ENCODE measurements at places on chromosomes 5 and 9.
A peak's percentile ranks its signal among the peaks of the same experiment; 100 is the strongest.

- DNase-seq: peak; percentile 29
Measured at GRCh38 chr5:176781054-176781375, 29.3 kb upstream of the UNC5A start.

DNA sequence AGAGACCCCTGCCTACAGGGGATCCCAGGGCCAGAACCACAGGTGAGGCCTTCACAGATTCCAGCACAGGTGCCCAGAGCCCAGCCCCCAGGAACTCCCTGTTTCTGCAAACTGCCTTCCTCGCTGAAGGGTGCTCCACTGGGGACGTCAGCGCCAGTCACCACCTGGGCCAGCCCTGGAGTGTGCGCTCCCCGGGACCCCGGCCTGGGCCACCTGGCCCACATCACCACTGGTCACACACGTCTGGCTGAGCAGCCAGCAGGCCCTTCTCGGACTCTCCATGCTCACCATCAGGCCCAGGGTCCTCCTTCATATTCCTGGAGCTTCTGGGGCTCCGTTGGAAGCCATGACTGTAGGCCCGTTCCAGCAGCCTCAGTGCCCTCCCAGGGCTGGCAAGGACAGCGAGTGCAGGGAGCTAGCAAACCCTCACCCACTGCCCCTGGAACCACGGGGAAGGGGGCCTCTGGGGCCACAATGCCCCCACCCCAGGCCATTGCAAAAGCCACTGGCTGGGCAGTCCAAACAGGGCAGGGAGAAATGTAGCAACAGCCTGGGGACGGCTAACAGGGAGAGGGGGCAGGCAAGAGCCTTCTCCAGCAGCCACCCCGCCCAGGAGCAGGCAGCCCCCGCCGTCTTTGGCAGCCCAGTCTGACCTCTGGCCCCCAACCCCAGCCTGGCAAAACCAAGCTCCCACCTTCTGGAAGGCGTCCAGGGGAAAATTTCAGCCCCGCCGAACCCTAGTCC is 1.3 kb downstream of the AGPAT2 start:
- DNase-seq: no peak

DNA sequence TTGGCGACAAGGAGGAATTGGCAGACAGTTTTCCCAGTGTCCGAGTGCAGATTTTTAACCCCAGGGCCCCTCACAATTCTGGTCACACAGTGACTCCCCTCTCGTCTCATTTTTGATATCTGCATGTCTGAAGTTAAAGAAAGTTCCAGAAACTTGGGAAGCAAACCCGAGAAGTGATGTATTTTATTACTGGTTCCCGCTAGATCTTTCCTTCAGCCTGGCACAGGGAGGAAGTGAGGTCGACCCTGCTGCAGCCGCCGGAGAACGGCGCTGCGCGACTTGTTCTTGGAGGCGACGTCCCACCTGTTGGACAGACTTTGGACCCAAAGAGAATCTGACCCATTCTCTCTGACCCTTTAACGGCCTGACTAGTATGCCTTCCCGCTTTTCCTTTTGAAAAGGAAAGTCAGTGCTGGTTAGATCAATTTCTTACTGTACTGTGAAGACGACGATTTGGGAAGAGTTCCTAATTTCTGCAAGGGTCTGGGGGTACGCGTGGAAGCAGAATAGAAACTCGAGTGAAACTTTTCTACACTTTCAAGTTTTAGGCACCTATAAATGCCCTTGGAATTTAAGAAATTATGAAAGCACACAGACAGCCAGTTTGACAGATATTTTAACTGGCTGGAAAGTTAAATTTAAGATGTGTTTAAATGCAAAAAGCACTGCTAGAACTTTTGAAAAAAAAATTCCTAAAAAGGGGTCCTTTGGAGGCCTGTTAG is 744 bp downstream of the OTULIN start:
- DNase-seq: no peak

- no peak for DNase-seq
Measured at GRCh38 chr9:16873126-16873802, 2.8 kb upstream of the BNC2 start.

GRCh38 chr5:34914671-34915138 is 599 bp downstream of the RAD1 start:
- peak; percentile 69 for DNase-seq

DNA sequence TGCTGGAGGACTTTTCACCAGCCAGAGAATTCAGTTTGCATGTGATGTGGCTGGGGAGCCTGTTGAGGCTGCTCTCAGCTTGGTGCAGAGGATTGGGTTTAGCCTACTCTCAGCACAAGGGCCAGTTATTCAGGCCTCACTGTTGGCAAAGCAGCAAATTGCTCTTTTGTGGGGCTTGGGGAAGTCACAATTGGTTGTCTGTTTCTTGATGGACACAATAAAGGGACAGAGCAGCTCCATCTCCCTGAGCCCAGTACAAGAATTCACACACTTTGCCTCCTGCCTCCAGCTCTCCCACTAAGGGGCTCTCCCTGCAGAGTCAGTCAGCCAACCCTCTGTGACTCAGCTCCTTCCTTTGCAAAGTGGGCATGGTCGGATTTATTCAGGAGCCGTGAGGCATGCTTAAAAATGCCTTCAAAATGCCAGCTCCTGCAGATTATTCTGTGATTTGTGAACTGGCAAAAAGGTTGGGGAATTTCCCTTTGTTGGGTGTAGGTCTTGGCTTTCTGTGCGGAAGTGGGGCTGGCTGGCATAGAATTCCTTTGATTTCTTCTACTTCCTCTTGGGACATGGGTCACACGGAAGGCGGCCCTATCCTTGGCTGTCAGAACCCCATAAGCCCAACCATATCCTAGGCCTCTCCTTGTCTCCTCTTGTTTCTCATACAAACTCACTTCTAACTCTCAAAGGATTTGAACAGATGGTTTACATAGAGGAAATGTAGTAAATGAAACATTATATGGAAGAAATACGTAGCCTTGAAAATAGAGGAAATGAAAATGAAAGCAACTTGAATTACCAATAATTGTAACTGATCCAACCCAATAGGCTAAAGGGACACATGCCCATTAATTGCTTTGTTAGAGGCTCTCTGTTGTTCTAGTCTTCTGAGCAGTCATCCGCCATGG is 118.7 kb upstream of the CD180 start:
- no peak for DNase-seq

- DNase-seq: no peak
Measured at GRCh38 chr5:18968966-18969365, 1019.0 kb downstream of the CDH18 start.

DNA sequence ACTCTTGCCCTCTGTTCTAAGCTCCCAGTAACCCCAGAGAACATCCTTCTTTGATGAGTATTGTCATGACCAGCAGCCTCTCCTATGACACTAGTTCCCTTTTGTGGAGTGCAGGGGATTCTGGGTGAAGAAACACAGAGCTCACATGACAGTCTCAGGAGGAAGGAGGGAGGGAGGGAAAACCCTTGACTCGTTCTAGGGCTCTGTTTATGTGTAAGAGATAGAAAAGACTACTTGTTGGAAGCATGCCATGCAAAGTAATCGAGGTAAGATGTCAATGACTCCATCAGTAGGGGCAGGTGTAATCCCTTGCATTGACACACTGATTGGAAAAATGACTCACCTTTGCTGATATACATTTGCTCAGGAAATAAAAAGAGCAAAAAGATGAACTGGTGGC is 190.2 kb upstream of the ELL2 start:
- DNase-seq: no peak

DNA sequence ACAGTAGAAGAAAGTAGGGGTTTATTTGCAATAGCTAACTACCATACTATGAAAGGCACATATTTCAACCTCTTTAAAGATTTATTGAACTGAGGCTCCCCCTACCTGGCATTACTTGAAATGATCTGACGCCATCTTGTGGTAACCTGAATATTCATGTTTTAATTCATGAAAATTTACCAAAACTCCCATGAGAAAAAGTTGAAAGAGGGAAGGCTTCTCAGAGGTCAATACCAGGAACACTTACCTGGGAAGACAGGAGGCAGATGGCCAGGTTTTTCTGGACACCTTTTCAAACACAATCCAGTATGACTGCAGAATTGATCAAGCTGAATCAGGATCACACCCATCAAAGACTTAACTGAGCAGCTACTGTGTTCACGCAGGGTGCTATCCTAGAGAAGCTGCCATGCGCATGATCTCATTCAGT is 9.4 kb downstream of the PRELID2 start:
- no peak for DNase-seq

DNA sequence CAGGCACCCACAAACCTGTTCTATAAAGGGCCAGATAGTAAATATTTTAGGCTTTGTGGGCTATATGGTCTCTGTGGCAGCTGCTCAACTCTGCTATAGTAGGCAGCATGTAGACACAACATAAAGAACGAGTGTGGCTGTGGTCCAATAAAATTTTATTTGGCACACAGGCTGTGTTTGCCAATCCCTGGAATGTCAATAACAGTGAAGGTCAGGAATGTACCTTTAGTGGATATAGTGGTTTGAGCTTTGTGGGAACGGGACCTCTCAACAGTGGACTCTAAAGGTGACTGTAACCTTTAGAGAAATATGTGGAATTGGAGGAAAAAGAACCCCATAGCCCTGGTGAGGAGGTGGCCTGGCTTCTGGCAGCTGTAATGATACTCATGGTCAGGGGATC is 145.2 kb downstream of the MAST4 start:
- no peak for DNase-seq

DNA sequence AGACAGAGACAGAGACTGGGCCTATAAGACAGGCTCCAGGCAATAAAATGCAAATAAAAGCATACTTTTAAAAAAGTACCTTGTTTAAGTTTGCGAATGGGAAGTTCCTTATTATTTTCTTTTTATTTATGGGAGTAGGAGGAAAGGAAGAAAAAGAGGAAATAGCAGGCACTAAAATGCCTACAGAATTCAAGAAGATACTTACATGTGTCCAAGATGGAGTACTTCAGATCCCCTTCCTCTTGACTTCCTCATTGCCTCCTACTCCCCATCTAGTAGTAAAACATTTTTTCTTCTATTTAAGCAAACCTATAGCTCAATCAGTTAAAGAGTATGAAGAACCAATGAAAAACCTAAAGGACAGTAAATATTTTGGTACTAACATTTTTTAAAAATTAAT is 24.8 kb downstream of the GKAP1 start:
- DNase-seq: no peak

All from sigmoid colon (tissue), 7 donors.